ENCODE measurements at places on chromosomes 2 and 18. TPM values are rescaled to one million over a fixed set of nuclear protein-coding genes. Genes with fewer than 3 reads are reported as not detected.

HOXD12 gene
- not detected for total RNA-seq

RAB6D gene
- not detected for total RNA-seq

CHAC2 gene
- 1.1 TPM for total RNA-seq

RAB6C gene
- total RNA-seq = 0.10 TPM

SNORC gene
- total RNA-seq = 0.41 TPM

FHL2 gene
- 193 TPM for total RNA-seq

TGFA gene
- total RNA-seq = 6.3 TPM

CPLX4 gene
- not detected for total RNA-seq

ATP8B1 gene
- total RNA-seq = 16.6 TPM

CARF gene
- total RNA-seq = 13.7 TPM

RNPEPL1 gene
- 37.4 TPM for total RNA-seq

IL1RN gene
- 44.7 TPM for total RNA-seq

GALNT13 gene
- total RNA-seq = 1.1 TPM

NGEF gene
- total RNA-seq = 2.7 TPM

KIF3C gene
- total RNA-seq = 3.8 TPM

ZNF397 gene
- total RNA-seq = 37.7 TPM

NEU2 gene
- not detected for total RNA-seq

IL1R2 gene
- total RNA-seq = 5.7 TPM

CAPN14 gene
- 20.5 TPM for total RNA-seq

NEB gene
- 2,139 TPM for total RNA-seq

IL1F10 gene
- not detected for total RNA-seq

COLEC11 gene
- total RNA-seq = 0.92 TPM

ECEL1 gene
- total RNA-seq = 0.31 TPM

OSR1 gene
- total RNA-seq = 20.1 TPM

DNAJB2 gene
- 96.5 TPM for total RNA-seq

SRD5A2 gene
- 0.10 TPM for total RNA-seq

CHST9 gene
- 6.2 TPM for total RNA-seq

DSC2 gene
- 54.9 TPM for total RNA-seq

GKN1 gene
- total RNA-seq = not detected

ACSL3 gene
- 94.4 TPM for total RNA-seq

HOXD3 gene
- total RNA-seq = 1.9 TPM

ARHGAP28 gene
- 26.0 TPM for total RNA-seq

SKOR2 gene
- not detected for total RNA-seq

SCN3A gene
- 2.8 TPM for total RNA-seq

HOXD9 gene
- total RNA-seq = 1.8 TPM

DLGAP1 gene
- total RNA-seq = 4.4 TPM

FAM237A gene
- total RNA-seq = not detected

MAP3K19 gene
- 0.21 TPM for total RNA-seq

PASK gene
- total RNA-seq = 5.0 TPM

SAG gene
- total RNA-seq = not detected

ZNF804A gene
- total RNA-seq = 0.41 TPM

FNDC4 gene
- 9.5 TPM for total RNA-seq

PRKAG3 gene
- total RNA-seq = 19.7 TPM

UNC80 gene
- 1.3 TPM for total RNA-seq

CD8B2 gene
- total RNA-seq = not detected
